HT-29 (cell line): ENCODE measurements at places on chromosomes 1 and 21.
A peak's percentile ranks its signal among the peaks of the same experiment; 100 is the strongest.

DNA sequence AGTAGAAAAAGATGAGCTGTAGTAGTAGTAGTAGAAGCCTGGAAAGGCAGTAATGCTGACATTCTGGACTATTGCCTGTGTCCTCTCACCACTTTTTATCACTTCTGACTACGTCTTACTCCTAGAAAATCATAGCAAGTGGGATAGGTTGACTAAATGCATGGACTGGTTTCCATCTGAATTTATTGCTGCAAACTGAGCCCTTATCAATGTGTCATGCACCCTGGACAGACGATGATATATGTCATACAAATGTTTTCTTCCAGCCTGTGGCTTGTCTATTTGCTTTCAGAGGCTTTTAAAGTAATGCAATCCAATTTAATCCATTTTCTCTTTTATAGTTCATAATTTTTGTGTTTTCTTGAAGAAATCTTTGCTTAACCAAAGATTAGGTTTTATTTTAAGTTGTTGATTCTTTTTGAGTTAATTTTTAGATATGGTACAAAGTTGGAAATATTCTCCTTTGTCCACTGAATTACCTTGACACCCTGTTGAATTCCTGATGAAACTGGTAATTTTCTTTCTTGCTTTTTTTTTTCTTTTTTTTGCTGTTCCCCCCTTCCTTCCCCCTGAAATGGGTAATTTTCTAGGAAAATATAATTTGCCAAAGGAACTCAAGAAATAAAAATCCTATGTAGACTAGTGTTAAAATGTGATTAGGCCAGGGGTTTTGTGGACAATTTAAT is 47.1 kb downstream of the PHACTR4 start:
- DNase-seq: no peak

- DNase-seq: no peak
These were observed 260.5 kb upstream of the CHRM3 start for GRCh38 chr1:239125893-239126292.

- DNase-seq: no peak
These were observed 189.5 kb upstream of the GREM2 start for GRCh38 chr1:240801442-240801841.

- no peak for DNase-seq
These were observed 101.7 kb upstream of the ETV3 start for GRCh38 chr1:157239936-157240335.

DNA sequence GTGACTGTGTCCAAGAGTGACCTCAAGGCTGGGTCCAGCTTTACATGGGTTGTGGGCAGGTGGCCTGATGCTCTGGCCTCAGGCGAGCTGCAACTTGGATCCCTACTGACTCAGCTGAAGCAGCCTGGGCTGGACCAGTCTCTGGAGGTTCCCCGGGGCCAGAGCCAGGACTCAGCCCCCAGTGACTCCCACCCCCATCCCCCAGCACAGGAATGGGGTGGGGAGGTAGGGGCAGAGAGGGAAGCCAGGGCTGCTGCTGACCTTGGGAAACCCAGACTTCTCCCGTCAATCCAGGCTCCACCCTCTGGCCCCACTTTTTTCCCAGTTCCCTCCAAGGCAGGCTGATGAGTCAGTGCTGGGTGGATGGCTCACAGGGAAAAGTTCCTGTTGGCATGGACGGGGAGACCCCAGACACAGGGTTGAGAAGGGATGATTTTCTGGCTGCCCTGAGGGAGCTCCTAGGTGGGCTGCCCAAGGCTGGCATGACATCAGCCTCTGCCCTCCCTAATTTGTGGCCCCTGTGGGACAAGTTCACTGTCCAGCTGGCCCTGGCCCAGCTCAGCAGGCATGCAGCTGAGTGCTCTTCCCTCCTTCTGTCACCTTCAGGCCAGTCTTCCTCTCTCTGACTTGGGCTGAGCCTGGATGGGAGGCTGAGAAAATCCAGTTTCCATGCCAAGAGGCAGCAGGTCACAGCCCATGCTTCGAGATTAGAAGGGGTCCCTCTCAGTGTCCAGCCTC is 2.2 kb downstream of the ZC3H12A start:
- peak; percentile 90 for DNase-seq

- no peak for DNase-seq
These were observed 72.8 kb upstream of the BCL10 start for GRCh38 chr1:85349224-85349623.

GRCh38 chr1:48591181-48591580 is 119.2 kb upstream of the SPATA6 start:
- no peak for DNase-seq

- no peak for DNase-seq
These were observed 3.6 kb upstream of the DHRS3 start for GRCh38 chr1:12621346-12622335.
